T-helper 17 cell (primary cell): ENCODE measurements at places on chromosomes 6 and 20. TPM values are rescaled to one million over a fixed set of nuclear protein-coding genes. Genes with fewer than 3 reads are reported as not detected.
A peak's percentile ranks its signal among the peaks of the same experiment; 100 is the strongest.

GRIK2 gene
- total RNA-seq: not detected

FARS2 gene
- 26.4 TPM for total RNA-seq

NKX2-2 gene
- not detected for total RNA-seq

RGS17 gene
- total RNA-seq: not detected

GRCh38 chr20:33650753-33651561 lies 11.2 kb upstream of the C20orf144 start:
- no peak for DNase-seq

DNA sequence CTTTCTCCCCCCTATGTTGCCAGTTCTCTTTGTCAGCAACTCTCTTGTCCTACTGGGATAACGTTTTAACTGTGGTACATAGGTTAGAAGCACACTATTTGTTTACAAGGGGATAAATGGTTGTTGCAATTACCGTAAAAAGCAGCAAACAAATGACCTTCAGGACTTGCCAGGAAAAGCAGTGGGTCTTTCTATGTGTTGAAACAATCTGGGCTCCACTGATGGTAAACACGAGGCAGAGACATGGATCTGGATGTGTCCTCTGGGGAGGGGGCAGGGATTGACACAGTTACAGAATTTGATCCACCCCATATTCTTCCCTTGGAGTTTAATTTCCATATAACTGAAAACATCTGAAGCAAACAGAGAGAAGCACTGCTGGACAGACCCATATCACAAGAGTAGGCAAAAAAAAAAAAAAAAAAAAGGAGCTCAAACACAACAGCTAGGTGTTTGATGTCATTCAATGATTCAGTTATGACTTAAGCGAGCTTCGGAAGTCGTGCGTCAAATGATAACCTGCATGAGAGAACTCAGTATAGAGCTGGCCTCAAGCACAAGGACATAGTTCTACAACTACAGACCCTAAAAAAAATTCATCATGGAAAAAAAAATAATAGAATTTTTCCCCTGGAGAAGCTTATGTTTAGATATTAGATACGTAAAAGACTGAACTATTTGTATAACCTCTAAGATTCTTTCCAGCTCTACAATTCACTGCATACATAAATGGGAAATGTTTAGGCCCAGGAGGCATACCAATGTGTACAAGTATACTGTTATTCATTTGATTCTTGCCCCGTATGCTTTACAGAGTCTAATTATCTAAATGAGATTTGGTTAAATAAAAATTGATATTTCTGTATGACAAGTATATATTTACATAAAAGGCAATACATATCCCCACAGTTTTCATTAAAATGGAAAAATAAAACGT lies 127.7 kb downstream of the ALDH8A1 start:
- no peak for DNase-seq

DNA sequence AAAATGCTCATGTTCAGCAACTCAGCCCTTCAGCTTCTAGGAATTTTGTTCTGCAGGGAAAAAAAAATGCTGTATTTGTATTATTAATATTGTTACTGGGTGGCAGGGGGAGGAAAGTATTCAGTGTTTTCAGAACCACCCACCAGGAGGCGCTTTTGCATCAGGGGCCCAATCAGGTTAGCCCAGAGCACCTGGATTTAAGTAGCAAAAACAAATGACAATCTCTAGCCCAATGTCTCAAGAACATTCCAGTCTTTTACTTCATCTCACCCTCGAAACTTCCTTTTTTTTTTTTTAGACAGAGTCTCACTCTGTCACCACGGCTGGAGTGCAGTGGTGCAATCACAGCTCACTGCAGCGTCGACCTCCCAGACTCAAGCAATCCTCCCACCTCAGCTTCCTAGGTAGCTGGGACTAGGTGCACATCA lies 635 bp upstream of the C20orf203 start:
- peak; percentile 50 for DNase-seq

DNA sequence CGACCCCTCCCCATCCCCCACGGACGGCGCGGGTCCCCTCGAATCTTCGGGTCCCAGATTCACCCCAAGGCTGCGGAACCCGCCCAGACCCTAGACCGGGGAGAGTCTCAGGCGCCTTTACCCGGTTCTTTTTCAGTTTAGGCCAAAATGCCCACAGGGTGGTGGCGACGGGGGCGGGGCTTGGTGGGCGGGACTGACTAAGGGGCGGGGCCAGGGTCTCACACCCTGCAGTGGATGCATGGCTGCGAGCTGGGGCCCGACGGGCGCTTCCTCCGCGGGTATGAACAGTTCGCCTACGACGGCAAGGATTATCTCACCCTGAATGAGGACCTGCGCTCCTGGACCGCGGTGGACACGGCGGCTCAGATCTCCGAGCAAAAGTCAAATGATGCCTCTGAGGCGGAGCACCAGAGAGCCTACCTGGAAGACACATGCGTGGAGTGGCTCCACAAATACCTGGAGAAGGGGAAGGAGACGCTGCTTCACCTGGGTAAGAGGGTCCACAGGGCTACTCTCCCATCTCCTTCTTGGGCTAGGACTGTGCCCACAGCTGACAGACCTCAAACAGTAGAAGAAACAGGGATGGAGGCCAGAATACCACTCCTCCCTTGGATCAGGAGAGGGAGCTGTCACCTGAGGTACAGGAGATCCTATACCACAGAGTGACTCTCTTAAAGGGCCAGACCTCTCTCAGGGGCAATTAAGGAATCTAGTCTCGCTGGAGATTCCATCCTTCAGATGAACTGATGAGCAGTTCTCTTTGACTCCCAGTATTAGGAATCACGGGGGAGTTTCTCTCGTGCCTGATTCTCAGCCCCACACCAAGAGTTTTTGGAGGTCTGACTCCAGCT lies 942 bp downstream of the HLA-E start:
- DNase-seq: peak; percentile 62

DNA sequence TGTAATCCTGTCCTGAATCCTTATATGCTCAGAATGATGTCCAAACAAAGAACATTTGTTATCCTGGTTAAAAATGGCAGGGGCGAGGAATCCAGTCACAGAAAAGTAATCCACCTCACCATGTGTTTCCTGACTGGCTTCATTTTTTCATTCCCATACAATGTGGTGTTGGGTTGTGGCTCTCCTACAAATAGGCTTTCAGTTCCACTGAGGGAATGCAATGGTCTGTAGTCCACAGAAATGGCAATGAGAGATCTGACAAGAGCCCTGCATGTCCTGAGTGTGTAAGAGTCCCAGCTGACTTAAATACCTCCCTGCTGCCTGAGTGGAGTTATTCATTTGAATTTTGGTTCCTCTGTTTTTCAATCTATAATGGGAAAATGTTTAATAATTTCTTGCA lies 47.4 kb upstream of the FBXL4 start:
- DNase-seq: no peak

- DNase-seq: peak; percentile 60
Measured at GRCh38 chr20:63979557-63980316, at the start of gene SAMD10. Gene SAMD10, minus strand, starts transcription at chr20:63979642. Its CDS starts 175 bp downstream, at chr20:63979467.

GRCh38 chr6:119277052-119277451 lies 72.5 kb downstream of the MAN1A1 start:
- DNase-seq: no peak

- no peak for DNase-seq
Measured at GRCh38 chr6:117542493-117542892, 59.8 kb downstream of the GOPC start.

DNA sequence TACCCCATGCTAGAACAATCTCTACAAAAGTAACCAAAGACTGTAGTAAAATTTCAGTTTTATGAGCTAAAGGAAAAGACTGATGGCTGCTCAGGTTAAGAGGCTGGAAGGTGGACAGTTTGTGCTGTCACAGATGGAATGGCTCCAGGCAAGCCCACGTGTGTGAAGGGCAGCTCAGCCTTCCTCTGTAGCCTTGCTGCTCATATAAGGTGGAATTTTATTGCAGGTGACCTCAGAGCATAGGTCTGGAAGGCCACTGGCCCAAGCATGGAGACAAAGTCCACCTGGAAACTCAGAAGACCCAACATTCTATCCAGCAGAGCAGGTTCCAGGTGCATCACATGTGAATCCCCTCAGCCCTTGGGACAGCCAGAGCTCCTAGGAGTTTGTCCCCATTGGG lies 53.6 kb downstream of the KAT14 start:
- DNase-seq: no peak

DNA sequence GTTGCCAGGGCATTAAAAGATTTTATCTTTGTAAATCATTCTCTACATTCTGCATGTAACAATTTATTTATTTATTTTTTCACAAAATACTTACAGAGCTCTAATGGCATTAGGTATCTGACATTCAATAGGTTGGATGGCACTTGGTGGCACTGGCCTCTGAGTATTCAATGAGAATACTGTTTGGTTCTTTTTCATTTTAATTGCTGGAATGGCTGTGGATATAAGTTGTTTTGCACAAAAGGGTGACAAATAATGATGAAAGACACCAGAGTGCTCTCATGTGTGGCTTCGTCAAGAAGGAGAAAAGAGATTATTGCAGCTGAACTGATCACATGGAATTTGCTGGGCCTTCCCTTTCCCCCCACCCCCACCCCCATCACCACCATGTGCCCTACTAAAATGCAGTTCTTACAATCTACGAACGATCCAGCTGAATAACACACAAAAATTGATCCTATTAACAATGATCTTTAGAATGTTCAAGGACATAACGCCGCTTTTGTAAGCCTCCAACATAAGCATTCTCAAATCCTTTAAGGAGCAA lies 195.2 kb upstream of the POU3F2 start:
- DNase-seq: no peak

DNA sequence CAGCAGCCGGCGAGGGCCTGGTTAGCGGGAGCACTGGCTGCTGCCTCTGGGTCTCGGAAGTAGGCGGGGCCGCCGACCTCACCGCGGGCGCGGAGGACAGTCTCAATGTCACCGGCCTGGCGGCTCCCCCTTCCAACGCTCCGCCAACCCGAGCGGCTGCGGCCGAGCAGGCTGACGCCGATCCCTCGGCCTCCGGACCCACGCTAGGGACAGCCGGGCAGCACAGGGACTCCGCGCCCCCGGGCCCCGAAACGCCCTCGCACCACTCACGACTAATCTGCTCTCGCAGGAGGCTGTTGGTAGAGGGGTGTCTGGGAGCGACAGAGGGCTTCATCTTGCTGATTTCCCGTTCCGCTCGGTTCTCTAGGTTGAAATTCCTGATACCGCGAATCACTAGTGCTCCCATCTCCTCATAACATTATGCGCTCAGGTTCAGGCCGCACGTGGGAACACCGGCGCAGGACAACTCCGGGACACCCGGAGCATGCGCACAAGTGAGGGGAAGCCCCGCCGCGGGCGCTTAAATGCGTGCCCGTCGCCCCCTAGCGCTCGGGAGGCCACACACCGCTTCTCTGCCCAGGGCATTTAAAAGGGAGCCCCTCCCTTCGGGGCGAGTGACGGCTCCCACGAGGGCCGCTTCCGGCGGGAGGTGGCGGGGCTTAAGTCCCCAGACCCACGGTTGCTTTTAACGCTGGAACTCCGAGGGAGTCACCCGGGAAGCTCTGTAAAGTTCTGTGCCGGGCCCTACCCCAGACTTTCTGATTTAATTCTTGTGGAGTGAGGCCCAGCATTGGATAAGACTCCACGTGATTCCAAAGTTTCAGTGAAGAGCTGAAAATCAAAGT lies at the start of gene NDUFAF4:
TSS of gene NDUFAF4 (minus strand) at position 496 of the 845 bp plus-strand sequence. CDS start at position 406, 90 bp downstream.
- peak; percentile 93 for DNase-seq

- no peak for DNase-seq
Measured at GRCh38 chr6:35178932-35179832, 34.6 kb upstream of the SCUBE3 start.

DNA sequence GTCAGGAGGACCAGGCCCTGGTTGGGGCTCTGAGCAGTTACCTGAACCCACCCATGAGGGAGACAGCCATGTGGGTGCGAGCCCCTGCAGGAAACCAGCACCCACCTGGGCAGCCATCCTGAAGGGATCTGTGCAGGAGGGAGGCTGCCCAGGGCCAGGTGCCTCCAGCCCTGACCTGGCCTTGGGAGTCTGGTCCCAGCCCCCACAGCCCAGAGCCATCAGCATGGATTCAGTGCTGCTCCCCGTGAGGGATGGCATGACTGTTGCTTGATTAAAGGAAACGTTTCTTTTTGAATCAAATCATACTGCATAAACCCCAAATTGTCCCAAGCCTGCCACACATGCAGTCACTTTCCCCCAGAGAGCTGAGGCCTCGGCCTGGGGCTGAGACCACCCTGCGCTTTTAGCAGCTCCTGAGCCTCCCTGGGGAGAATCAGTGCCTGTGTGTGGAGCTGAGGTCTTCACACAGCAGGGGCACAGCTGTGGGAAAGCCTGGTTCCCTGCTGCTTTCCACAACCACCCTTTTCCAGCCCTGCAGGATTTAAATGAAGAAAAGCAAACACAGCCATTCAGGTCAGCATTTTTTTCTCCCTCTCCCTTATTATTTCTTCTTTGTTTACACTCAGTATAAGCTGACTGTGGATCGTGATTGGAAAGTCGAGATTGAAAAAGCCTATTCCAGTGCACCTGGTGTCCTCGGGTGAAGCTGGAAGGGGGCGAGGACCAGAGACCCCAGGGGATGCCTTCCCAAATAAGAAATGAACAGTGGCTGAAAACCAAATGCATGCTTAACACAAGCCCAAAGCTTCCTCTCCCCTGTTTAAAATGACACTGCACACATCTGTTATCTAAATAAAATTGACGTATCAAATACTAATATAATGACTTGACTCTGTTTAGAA lies 283.9 kb downstream of the SMOC2 start:
- no peak for DNase-seq

GRCh38 chr6:170233286-170234205 lies 57.3 kb downstream of the DLL1 start:
- no peak for DNase-seq
